ENCODE measurements at places on chromosomes 11 and 22.

DNA sequence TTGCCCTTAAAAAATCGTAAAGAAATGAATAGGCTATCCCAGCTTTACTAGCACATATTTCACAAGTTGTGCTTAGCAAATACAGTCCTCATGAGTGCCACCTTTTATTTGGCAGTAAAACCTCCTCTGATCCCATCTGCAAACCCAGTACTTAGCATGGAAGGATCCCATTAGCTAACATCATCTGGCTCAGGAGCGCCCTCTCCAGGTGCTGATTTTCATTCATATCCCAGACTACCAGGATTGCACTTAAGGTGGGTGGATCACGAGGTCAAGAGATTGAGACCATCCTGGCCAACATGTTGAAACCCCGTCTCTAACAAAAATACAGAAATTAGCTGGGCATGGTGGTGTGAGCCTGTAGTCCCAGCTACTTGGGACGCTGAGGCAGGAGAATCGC, 76.1 kb upstream of the PAX6 start:
- no peak for DNase-seq

- DNase-seq, result no peak
Measured at GRCh38 chr11:3046641-3047040, 10.6 kb downstream of the CARS1 start.

- DNase-seq, result no peak
Measured at GRCh38 chr22:48761546-48761945, 1066.1 kb downstream of the BRD1 start.

DNA sequence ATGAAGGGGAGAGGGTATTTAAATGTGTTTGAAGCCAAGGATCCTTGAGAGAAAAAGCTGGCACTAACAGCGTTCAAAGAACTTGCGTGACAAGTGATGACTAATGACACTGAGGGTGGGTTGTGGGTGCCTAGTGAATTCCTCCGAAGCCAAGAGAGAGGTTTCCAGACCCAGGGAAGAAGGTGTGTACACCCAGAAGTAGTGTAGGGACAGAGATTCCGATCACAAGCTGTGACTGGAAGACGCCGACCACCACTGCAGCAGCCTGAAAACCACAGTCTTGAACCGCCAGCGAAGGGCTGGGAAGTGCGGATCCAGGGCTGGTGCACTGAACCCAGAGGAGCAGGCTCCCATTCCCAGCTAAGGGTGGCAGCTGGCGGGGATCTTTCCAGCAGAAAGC, 9.5 kb downstream of the PPARA start:
- no peak for DNase-seq

Measured in SW 1271 (cell line).